ENCODE measurements at places on chromosomes 7 and 10. TPM values are rescaled to one million over a fixed set of nuclear protein-coding genes. Genes with fewer than 3 reads are reported as not detected.

The DRGX gene
- 3.4 TPM for total RNA-seq

The AGMO gene
- total RNA-seq, result 2.9 TPM

The GIMAP7 gene
- total RNA-seq, result 13.2 TPM

The HTR5A gene
- total RNA-seq, result 0.99 TPM

The NKX1-2 gene
- 0.79 TPM for total RNA-seq

The VSTM2A gene
- total RNA-seq, result 124 TPM

The CHN2 gene
- total RNA-seq, result 17.9 TPM

The WDR11 gene
- 91.5 TPM for total RNA-seq

The CLRN3 gene
- total RNA-seq, result 0.17 TPM

The AFAP1L2 gene
- total RNA-seq, result 48.3 TPM

The LRRC18 gene
- total RNA-seq, result 1.2 TPM

The PLXNA4 gene
- total RNA-seq, result 29.7 TPM

The NUDT1 gene
- 34.2 TPM for total RNA-seq

The NXPH1 gene
- total RNA-seq, result 17.1 TPM

The SPDYE1 gene
- not detected for total RNA-seq

The AGBL3 gene
- total RNA-seq, result 5.9 TPM

The NUTM2E gene
- total RNA-seq, result 0.88 TPM

The MOSPD3 gene
- total RNA-seq, result 8.9 TPM

The CYP3A7 gene
- not detected for total RNA-seq

The MMD2 gene
- total RNA-seq, result 10.1 TPM

The AKR1C4 gene
- total RNA-seq, result not detected

The HOXA7 gene
- 12.6 TPM for total RNA-seq

The CDHR1 gene
- total RNA-seq, result 5.4 TPM

The IGF2BP3 gene
- total RNA-seq, result 37.3 TPM

The CDHR3 gene
- total RNA-seq, result 9.0 TPM

The ARHGAP22 gene
- 6.2 TPM for total RNA-seq

The NODAL gene
- 2.1 TPM for total RNA-seq

The RBM20 gene
- 1.1 TPM for total RNA-seq

The SPOCK2 gene
- 188 TPM for total RNA-seq

The ZNF680 gene
- total RNA-seq, result 19.5 TPM

The CTAGE8 gene
- total RNA-seq, result 2.6 TPM

The DGKI gene
- 75.0 TPM for total RNA-seq

The POLR2J2 gene
- 4.1 TPM for total RNA-seq

The ZNF282 gene
- total RNA-seq, result 19.1 TPM

The DEPP1 gene
- 25.2 TPM for total RNA-seq

The NUPR2 gene
- total RNA-seq, result 1.7 TPM

The ASB15 gene
- total RNA-seq, result not detected

The AKR1E2 gene
- 26.7 TPM for total RNA-seq

The SPDYE6 gene
- not detected for total RNA-seq
